Stimulated activated CD8-positive, alpha-beta memory T cell treated with anti-CD3 and anti-CD28 coated beads, Interleukin-7, amount 100 ng/mL, for 24 hours (primary cell): ENCODE measurements at places on chromosomes 6 and 20.

DNA sequence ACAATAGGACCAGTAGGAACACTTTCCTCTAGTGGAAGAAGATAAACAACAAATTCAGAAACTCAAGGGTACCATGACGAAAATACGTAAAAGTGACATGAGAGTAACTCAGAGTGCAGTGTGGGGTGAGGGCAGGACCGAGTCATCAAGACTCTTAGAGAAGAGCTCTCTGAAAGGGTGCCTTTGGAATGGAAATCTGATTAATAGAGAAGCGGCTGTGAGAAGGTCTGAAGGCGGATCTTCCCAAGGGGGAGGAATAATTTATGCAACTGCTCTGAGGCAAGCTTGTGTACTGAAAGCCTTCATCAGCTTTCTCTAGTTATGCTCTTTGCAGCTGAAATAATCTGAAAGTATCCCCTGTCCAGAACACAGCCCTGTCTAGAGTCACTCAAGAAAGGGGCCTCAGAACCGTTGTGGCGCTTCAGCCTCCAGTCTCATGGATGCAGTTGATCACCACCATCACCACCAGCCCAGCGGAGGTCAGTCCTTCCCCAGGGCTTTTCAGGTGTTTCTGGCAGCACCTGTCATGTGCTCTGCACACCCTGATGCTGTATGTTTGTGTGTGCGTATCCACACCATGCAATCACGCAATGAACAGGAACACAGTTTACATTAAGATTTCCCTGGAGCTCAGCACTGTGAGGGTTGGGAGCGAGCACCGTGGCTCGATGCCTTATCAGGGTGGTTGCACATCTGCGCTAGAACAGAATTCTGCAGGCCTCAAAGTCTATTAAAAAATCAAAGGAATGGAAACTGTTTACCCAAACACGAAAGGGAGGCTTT lies 396.5 kb downstream of the SMOC2 start:
- no peak for DNase-seq

DNA sequence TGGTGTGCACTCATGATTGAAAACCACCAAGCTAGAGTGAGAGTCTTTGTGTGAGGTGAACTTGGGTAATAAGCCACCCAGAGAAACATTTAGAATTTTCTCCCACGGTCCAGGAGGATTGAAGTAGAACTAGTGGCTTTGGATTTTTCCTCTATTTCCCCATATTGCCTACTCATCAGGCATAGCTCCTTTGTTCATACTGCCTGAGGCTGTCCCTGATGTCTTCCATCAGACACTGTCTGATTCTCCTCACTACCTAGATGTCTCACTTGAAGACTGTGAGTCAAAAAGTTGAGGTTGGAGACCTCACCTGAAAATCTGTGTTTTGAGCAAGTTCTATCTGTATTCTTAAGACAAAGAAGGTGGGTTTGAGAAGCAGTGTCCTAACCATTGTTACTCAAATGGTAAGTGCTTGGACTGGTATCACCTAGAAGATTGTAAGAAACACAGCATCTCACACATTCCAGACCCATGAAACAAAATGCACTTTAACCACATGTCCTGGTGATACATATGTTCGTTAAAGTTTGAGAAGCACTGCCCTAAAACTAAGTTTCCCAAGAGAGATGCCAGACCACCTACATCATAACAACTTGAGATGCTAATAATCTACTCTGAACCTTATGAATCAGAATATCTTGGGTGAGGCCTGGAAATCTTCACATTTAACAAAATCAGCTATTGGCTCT lies 523.4 kb upstream of the BTBD3 start:
- no peak for DNase-seq

GRCh38 chr20:48411245-48411644 lies 416.6 kb downstream of the PREX1 start:
- DNase-seq = no peak

DNA sequence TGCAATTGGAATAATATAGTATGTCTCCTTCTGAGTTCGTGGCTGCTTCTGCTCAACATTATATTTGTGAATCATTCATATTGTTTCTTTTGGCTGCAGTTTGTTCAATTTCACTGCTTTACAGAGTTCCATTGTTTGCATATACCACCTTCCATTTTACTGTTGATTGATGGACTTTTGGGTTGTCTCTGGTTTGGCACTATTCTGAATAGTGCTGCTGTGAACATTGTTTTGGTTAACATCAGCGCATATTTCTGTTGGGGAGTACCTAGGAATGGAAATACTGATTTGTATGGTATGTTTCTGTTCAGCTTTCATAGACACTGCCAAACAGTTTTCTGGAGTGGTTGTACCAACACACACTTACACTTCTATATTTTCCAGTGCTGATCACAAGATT lies 46.9 kb downstream of the UST start:
- no peak for DNase-seq

GRCh38 chr20:35768731-35769664 lies 2.8 kb upstream of the PHF20 start:
- DNase-seq = peak; percentile 18

DNA sequence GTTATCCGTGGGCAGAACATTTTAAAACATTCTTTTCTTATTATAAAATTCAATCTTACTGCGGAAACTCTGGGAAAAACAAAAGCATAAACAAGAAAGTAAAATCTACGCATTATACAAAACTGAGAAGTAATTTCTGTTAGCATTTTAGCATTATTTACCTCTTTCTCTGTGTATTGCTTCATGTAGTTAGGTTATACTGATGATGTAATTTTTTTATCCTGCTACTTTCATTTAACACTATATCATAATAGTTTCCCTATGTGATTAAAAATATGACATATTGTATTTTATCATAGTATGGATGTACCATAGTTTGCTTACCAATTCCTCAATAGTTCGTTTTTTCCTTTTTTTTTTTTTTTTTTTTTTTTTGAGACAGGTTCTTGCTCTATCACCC lies 4.2 kb upstream of the GCNT2 start:
- DNase-seq = no peak

GRCh38 chr20:55264703-55265239 lies 740.5 kb downstream of the CBLN4 start:
- DNase-seq = no peak

- no peak for DNase-seq
These were observed 12.0 kb downstream of the SPINT3 start for GRCh38 chr20:45503403-45503802.

GRCh38 chr20:35307666-35308653 lies 15.7 kb upstream of the FAM83C start:
- DNase-seq = no peak

DNA sequence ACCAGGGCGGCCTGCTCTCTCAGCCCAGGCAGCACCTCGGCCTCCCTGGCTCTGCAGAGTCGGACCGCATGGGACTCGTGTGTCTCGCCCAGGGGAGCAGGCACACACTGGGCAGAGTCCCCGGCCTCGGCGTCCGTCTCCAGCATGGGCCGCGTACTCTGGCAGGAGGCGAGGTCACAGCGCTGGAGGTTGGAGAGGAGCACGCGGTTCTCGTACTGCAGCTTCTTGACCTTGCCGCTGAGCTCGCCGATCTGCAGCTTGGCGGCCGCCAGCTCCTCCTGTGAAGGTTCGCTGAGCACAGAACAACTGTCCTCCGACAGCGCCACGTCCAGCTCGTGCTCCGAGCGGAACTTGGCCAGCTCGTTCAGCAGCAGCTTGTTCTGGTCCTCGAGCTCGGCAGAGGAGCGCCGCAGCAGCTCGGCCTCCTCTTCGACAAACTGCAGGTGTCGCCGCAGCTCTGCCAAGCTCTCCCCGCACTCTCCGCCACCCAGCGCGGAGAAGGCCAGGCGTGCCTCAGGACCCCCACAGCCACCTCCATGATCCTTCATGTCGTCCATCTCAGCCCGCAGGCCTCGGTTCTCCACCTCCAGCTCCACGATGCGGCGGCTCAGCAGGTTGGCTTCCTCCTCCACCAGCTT lies 42.0 kb upstream of the DSN1 start:
- DNase-seq = no peak

- DNase-seq = no peak
These were observed 53.6 kb upstream of the LRRC1 start for GRCh38 chr6:53741034-53741823.

- DNase-seq = no peak
These were observed 139.2 kb downstream of the LRRC1 start for GRCh38 chr6:53934023-53934422.

- no peak for DNase-seq
These were observed 230.9 kb downstream of the CDC5L start for GRCh38 chr6:44618371-44618770.

- no peak for DNase-seq
These were observed 156.7 kb downstream of the JARID2 start for GRCh38 chr6:15402406-15403045.

- no peak for DNase-seq
These were observed 150.7 kb downstream of the CD24 start for GRCh38 chr6:106823732-106824351.

- DNase-seq = no peak
These were observed 46.8 kb downstream of the CEP43 start for GRCh38 chr6:167045828-167046580.

DNA sequence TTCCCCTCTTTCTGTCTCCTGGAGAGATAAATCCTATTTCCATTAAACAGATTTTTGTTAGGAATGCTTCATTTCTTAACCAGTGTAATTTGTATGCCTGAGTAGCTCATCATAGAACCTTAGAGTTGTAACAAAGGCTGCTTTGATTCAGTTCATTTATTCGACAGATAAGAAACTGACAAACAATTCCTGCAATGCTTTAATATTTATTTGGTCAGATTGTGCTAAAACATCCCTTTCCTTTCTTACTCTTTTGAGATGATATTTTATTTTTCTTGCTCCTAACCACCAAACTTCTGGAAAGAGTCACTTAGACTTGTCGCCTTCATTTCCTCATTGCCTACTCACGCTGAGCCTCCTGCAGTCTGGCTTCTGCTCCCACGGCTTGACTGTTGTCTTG lies 89.0 kb upstream of the SUPT3H start:
- DNase-seq = no peak

DNA sequence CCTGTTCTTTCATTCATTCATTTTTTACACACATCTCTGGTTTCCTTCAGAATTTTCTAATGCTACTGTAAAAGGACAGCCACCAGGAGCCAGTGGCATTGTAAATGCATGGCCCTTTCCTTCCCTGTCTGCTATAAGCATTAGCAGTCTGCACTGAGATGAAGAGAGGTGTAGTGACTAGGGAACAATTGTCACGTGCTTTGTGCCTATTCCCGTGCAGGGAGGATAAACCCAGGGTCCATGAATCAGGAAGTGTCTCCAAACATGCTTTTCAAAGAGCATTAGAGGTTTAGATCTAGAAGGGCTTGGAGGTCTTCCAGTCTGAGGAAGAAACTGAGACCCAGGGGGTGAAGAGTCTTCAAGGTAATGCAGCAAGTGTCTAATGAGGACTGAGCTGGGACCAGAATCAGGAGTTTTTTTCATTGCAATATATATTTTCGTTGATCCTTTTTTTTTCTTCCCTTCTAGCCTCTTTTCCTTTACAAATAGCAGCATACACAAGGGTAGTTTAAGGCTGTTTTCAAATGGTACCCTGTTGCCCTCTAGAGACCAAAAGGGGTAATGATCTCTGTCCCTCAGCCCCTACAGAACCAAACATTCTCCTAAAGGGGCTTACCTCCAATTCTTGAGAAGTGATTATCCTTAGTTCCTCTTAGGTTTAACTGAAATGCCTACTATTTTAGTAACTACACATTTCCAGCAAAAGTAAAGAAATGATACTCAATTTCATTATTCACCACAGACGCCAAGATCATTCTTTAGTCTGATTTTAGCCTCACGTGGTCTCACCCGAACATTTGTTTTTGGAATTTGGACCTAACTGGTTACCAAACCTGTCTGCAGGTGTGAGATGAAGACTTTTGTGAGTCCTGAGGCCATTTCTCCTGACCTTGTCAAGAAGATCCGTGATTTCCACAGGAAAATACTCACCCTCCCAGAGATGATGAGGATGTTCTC lies 6.6 kb downstream of the TRIM15 start:
- no peak for DNase-seq

DNA sequence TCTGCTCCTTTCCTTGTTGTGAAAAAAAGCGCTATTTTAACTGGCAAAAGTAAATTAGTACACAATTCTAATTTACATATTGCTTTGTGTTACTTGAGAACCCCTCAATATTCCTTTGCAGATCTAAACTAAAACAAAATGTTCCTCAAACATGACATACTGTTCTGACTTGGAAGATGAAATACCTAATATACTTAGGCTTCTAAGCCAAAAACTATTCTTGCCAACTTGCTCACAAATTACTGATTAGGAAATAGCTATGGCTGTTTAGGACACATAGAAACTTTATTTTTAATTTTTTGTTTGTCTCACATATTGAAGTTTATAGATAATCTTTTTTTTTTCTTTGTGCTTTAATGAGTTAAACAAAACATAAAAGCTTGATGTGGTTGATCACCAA lies 542.2 kb downstream of the GRIK2 start:
- DNase-seq = no peak

- no peak for DNase-seq
These were observed 293.5 kb upstream of the CNR1 start for GRCh38 chr6:88459643-88460042.

GRCh38 chr6:41053041-41053440 lies at the start of gene APOBEC2:
Gene APOBEC2, plus strand, starts transcription at chr6:41053202. Its CDS starts 146 bp downstream, at chr6:41053348.
- DNase-seq = no peak

DNA sequence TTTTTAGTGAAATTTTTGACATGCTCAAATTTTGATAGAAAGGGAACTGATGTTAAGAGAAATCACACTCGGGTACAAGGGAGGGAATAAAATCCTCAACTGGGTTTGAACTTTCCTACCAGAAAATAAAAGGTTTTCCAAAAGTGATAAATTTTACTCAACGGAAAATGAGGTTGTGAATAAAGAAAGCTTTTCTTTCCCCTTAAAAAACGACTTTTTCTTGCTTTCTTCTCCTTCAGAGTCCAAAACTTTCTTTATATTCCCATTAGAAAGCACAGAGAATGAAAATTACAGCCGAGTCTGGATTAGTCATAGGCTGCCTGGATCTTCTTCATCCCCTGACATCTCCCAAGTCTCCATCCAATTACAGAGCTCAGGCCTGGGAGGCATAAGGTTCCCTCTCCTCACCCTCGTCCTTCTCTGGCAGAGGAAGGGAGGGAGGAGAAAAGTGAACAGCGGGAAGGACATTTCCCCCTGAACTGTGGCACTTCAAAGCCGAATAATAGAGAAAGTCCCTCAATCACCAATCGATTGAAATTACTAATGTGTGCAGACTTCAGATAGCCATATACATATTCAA lies 28.1 kb upstream of the QKI start:
- DNase-seq = no peak

DNA sequence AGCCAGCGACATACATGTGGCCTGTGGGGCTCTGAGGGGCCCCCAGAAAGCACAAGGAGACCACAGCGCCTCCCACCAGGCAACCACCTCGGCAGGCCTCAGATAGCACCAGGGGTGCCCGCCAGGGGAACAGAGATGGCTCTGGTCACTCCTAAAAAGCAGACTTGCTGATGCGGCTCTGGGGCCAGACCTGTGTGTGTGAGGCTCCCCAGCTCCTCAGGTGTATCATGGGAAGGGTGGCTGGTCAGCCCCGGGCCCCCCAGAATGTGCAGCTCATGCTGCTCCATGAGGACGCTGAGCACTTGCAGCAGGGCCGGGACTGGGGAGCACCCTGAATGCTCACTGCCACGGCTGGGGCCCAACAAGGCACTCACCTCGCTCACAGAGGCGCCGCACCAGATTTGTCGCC lies 60.2 kb downstream of the PYGB start:
- no peak for DNase-seq
